Activated effector memory CD4-positive, alpha-beta T cell treated with Interleukin-2 at 50 U/mL for 16 hours (primary cell): ENCODE measurements at places on chromosomes 4 and X.

GRCh38 chr4:74671080-74671698 lies 123.1 kb downstream of the BTC start:
- no peak for DNase-seq

- DNase-seq: no peak
These were observed 72.8 kb upstream of the MTNR1A start for GRCh38 chr4:186628058-186628711.

DNA sequence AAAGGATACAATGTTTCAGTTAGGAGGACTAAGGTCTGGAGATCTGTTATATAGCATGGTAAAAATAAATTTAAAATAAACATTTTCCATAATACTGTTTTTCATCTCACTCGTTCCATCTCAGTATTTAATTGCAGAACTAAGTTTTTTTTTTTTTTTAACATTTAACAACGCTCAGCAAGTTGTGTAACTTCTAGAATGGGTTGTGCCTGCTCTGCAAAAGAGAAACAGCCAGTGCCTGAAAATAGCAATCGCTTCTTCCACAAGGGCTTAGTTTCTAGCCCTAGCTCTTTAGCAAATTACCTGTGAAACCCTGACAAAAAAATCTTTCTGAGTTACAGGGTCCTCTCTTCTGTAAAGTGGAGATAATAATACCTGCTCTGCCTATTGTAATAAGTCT lies 41.9 kb downstream of the CNGA1 start:
- no peak for DNase-seq

- no peak for DNase-seq
These were observed 31.5 kb upstream of the PTTG2 start for GRCh38 chr4:37928426-37929416.

- DNase-seq: no peak
These were observed 9.5 kb upstream of the CXCR3 start for GRCh38 chrX:71627588-71628404.

- no peak for DNase-seq
These were observed 616.7 kb downstream of the RAPGEF2 start for GRCh38 chr4:159719531-159719930.

- no peak for DNase-seq
These were observed 7.6 kb downstream of the SPIN3 start for GRCh38 chrX:56987741-56988140.

- no peak for DNase-seq
These were observed 15.1 kb upstream of the FGFR3 start for GRCh38 chr4:1777822-1778641.

- no peak for DNase-seq
These were observed 11.3 kb upstream of the LONRF3 start for GRCh38 chrX:118963159-118963558.

DNA sequence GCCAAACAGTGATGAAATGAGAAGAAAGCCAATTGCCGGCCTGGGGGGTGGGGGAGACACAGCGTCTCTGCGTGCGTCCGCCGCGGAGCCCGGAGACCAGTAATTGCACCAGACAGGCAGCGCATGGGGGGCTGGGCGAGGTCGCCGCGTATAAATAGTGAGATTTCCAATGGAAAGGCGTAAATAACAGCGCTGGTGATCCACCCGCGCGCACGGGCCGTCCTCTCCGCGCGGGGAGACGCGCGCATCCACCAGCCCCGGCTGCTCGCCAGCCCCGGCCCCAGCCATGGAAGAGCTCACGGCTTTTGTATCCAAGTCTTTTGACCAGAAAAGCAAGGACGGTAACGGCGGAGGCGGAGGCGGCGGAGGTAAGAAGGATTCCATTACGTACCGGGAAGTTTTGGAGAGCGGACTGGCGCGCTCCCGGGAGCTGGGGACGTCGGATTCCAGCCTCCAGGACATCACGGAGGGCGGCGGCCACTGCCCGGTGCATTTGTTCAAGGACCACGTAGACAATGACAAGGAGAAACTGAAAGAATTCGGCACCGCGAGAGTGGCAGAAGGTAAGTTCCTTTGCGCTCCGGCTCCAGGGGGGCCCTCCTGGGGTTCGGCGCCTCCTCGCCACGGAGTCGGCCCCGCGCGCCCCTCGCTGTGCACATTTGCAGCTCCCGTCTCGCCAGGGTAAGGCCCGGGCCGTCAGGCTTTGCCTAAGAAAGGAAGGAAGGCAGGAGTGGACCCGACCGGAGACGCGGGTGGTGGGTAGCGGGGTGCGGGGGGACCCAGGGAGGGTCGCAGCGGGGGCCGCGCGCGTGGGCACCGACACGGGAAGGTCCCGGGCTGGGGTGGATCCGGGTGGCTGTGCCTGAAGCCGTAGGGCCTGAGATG lies at the start of gene SHOX:
TSS of gene SHOX (plus strand) at position 180 of the 885 bp plus-strand sequence. CDS start at position 287, 107 bp downstream.
- no peak for DNase-seq

GRCh38 chrX:154485150-154486051 lies 1.0 kb downstream of the UBL4A start:
- DNase-seq: no peak

DNA sequence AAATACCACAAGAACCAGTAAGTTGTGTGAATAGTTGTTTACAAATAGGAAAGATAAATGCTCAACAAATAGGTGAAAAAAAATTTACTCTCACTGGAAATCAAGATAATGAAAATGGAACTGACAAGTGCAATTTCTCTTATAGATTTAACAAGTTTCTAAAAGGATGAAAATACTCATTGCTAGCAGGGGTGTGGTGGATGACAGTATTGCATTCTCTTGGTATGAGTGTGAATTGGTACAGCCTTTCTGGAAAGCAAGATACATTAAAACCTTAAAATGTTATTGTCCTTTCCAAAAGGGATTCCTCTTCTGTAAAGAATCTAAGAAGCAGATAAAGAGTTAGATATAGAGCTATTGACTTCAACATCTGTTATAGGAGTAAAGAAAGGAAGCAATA lies 240.0 kb upstream of the RPS6KA3 start:
- no peak for DNase-seq

DNA sequence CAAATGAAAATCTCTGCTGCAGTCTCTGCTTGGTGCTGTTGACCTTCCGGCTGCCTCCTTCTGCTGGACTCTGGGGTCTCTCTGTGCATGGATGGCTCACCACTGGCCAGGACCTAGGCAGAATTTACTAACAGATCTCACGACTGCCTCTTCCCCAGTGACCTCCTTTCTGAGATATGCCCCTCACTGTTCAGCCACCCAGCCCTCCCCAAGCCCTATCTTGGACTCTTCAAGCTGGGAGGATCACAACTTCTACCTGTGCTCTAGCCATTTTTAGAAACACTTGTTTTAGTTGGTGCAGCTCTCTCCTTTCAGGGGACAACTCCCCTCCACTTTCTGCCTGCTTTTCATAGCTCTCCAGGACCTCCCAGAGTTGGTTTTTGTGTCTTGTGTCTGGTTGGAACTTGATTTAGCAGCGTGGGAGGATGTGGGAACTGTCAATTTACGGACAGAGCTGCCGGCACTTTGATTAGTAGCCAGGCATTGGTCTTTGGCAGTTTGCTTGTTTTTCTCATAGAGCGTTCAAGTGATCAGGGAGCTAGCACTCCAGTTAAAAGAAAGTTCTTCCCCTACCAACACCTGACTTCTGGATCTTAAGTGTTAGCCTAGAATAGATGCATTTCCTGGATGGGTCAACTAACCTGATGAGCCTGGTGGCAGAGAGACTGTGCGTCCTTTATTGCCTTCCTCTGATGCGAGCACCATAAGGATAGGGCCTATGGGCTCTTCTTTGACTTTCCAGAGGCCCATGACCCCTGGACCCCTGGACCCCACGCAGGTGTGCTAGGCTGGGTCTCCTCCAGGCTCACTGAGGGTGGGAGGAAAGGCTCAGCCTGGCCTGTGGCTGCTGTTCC lies 6.5 kb downstream of the RGS12 start:
- no peak for DNase-seq

DNA sequence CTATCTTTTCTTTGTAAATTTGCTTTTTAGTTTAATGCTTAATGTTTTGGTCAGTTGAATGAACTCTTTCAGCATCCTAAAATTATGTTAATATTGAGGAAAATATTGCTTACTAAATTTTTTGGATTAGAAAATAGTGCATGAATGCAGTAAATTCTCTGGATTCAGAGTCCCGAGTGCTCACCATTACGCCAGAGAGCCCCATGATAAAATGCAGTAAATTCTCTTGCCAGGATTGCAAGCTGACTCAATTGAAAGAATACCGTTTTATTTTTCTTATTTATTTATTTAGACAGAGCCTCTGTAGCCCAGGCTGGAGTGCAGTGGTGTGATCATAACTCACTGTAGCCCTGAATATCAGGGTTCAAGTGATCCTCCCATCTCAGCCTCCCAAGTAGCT lies 60.9 kb upstream of the ENPEP start:
- no peak for DNase-seq

DNA sequence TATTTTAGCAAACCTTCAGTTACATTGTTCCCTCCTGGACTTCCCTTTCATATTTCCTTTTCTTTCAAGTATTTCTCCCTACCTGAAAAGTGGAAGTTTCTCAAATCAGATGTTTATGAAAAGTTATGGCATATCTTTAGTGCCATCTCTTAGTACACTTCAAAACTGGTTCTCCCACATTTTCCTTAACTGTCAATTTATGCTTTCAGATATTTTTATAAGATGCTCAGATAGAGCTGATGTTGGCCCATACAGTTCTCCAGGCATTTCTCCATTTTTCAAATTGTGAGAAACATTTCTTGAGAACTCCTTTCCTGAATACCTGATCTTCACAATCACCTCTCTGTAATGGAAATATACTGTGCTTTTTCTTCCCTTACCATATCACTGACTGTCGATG lies 32.5 kb upstream of the AP1AR start:
- no peak for DNase-seq

DNA sequence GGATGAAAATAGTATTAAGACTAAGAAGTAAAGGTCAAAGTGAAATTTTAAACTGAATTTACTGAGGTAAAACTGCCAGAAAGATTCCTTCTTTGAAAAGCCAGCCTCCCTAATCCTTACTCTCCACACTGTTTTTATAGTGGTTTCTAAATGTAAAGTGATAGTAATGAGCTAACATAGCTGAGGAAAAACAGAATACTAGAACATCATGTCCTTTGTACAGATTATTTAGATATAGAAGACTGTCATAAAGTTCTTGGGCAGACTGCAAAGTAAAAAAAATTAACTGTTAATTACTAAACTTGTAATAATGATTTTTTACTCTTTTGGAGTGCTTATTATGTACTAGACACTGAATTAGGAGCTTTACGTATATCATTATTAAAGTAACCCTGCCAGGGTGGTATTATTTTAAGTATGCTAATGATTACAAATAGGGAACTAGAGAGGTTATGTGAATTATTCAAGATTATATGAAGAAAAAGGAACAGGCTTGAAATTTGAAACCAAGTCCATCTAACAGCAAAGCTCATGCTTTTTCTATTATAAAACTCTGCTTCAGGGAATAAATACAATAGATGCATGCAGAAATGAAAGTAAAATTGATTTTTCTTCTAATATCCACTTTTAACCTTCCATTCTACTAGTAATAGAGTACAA lies 150.5 kb downstream of the TBCK start:
- no peak for DNase-seq

- DNase-seq: no peak
These were observed 256.5 kb upstream of the FAT1 start for GRCh38 chr4:186979961-186980745.

- DNase-seq: no peak
These were observed 104.3 kb downstream of the DCTD start for GRCh38 chr4:182812916-182813315.

DNA sequence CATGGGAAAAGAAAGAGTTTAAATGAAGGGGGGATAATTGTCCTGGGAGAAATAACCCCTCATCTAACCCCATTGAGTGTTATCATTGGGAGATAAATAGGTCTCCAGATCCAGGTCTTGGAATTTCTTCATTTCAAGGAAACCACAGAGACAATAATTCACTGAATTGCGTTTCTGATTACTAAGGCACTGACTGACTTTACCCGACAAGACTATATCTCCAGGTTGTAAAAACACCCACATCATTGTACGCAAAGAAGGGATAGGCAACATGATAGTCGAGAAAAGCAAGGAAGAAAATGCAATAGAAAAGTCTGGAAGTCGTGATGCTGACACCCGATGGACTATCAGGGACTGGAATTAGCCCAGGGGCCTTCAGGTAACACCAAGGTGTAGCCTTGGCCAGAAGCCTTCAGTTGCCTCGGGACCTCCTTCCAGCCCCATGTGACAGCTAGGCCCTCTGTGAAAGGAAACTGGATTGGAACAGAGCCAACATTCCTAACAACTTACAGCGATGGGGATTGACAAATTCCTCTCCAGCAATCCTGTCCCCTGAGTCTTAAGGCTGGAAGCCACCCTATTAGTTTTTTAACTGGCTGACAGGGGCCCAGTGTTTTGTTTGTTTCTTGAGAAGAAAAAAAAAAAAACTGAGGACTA lies 46.5 kb upstream of the RAB9B start:
- no peak for DNase-seq

DNA sequence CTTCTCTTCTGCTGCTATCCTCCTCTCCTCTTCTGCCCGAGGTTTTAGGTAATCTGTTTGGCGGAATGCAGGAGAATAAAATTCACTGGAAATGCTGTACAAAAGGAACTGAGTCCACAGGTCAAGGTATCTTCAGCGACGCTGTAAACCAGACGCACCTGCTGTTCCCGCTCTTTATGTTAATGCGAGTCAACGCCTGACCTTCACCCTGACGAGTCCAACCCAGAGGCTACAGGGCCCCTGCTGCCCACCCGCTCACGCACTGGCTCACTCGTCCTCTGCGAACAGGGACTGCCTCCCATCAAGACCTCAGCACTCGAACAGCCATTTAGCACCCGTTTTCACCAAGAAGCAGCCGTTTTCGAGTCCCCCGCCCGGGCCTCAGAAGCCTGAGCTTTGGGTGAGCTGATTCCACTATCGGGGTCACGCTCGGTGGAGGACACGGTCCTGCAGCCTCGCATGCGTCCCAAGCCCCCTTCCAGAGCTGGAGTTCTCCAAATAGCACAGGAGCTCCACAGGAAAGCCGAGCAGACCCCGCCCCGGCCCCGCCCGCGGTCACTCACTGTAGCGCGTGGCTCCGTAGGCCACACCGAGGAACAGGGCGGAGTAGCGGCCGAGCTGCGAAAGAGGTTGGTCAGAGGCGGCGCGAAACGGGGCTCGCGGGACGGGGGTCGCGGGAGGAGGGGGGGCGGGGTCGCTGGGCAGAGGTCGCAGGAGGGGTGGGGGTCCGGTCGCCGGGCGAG lies 556 bp downstream of the ATP5ME start:
- DNase-seq: no peak

DNA sequence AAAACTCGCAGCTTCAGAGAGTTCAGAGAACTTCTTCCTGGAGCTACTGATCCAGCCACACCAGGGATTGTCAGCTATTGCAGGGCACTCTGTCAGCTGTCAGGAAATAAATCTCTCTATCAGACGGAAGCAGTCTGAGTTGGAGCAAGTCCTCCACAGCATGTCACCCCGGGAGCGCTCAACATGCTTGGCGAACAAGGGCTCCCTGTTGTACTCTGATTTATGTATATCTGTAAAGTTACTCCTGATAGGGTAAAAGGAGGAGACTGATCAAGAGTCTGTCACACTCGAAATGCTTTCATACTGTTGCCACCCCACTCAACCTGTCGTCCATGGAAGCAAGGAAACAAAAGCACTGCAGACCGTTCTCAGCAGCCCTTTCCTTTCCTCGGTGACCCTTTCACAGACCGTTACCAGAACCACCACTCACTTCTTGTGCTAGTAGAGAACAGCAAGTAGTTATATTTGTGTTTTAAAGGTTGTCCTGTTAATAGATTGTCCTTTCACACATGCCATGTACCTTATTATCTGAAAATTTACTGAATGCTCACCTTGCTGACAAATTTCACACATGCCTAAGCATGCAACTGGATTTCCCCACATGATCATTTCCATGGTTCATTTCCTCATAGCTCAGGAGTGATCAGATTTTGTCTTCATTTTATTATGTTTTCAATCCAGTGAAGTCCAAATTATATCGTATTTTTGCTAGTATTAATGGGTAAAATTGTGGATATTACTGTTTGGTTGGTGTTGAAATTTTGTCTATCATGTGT lies 2108.9 kb upstream of the TENM3 start:
- DNase-seq: no peak

- DNase-seq: no peak
These were observed 51.6 kb downstream of the NFKB1 start for GRCh38 chr4:102552781-102553180.
